ENCODE measurements at places on chromosomes 1 and 21. TPM values are rescaled to one million over a fixed set of nuclear protein-coding genes. Genes with fewer than 3 reads are reported as not detected.

Gene PDE9A
- 0.50 TPM for total RNA-seq

Gene CCDC27
- total RNA-seq: not detected

Gene FCER1A
- not detected for total RNA-seq

Gene RXFP4
- total RNA-seq: not detected

Gene OMA1
- 39.2 TPM for total RNA-seq

Data from smooth muscle cell of trachea (primary cell).